ENCODE measurements at places on chromosomes 11 and 22.
A peak's percentile ranks its signal among the peaks of the same experiment; 100 is the strongest.

DNA sequence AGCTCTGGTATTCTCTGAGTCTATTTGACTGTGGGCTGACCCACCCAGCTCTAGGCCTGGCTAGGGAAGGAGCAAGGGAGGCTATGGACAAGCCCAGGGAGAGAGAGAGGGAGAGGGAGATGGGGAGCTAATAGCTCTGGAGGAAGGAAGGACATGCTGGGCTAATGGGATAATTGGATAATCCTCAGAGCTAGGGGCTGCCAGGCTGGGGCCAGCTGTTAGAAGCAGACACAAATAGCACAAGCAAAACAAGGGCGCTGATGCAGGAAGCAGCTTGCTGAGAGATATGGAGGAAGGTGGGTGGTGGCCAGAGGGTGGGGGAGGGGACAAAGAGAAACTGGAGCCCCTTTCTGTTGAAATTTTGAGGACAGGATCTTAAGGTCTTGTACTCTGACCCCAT is 23.2 kb downstream of the ADORA2A start:
- DNase-seq = no peak

DNA sequence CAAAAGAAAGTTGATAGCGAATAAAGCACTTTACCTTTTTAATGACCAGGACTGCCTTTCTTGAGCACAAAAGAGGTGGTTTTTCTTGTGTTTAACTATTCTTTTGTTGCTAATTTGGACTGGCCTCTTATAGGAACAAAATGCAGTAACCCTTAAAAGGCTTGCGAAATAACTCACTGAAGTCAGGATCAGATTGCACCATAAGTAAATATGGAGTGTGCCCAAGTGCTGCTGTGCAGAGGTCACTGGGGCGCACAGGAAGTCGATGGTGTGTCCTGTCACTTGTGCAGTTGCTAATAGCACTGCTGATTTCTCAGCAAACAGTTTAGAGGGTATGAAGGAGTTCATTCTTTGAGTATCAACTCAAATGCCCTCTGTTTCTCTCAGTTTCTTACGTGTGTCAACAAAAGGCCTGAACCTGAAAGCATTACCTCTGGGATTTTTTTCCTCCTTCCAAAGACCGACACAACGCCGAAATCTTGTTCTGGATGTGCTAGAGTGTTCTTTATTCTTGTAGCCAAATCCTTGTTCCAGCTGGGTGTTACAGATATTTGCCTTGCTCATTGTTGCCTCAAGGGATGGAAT is 71.3 kb downstream of the ATXN10 start:
- peak; percentile 75 for DNase-seq

GRCh38 chr22:20581503-20582170 is 74.2 kb downstream of the MED15 start:
- DNase-seq = no peak

DNA sequence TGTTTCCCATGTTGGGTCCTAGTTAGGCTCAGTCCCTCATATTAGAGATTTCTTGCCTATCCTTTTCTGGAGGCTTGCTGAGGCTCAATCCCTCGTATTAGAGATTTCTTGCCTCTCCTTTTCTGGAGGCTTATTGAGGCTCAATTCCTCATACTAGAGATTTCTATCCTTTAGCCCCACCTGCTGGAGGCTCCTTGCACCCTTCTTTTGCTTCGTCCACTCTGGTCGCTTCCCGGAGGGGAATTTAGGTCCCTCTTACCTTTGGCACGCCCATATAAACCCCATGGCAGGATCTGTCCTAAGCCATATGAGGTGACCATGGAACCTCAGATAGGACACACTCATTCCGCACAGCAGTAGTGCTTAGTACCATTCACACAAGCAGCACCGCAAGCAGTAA is 15.9 kb downstream of the CYP2D6 start:
- DNase-seq = peak; percentile 18

- no peak for DNase-seq
Observed at GRCh38 chr11:119389611-119390254, 8.2 kb upstream of the USP2 start.

GRCh38 chr22:22941831-22942510 is 54.4 kb downstream of the IGLL5 start:
- DNase-seq = no peak

DNA sequence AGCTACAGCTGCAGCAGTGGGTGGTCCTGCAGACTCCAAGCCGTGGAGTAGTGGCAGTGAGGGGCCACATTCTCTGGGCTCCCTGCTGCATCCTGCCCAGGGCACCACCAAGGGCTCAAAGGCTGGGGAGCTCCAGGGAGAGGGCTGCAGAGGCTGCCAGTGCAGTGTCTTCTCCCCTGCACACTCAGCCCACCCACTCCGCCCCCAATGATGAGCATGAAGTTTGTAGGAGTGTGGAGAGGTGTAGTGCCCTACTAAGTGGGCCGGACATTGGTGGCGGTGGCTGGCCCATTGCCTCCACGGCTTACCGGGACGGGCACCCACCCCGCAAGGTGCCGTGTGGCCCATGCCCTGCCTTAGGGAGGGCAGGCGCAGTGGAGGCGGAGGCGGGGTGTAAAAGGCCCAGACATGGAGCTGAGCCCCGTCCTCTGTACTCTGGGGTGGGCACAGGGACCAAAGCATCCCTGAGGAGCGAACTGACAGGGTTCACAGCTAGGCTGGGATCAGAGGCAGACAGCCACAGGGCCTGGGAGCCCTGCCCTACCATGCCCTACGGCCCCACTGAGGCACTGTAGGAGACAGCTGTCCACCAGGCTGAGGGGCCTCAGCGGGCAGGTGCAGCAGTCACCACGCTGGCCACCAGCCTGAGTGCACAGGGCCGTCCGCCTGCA is 18.9 kb downstream of the ARVCF start:
- DNase-seq = no peak

DNA sequence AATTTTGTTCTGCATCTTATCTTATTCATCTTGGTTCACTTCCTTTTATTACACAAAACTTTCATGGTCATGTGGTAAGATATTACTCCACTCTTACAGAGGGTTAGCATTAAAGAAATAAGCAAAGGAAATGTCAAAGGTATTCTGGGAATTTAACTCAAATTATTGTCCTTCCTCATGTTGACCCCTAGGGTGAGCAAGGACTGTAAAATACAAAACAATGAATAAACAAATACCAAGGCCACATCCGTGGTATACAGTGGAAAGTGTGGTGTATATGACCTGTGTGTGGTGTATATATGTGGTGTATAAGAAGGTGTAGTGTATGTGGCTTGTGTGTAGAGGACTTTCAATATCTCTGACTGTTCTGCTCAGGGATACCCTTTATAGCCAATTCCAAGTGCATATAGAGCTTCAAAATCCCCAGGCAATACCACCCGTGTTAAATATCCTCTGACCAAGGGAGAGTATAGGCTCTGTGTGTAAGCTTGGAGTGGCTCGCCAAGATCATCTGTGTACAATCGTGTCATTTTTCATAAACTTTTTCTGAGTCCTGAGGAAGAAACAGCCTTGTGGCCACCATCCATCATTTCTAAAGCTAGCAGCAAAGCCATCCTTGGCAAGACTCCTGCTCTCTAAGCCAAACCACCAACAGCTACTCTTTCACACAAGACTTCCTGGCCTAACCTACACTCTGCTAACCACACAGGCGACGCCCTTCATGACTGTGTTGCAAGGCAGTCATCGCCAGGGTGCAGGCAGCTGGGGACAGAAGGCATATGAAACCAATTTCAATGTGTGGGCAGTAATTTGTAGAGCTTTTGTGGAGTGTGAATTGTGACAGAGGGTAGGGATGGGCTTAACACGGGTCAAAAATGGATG is 548.0 kb downstream of the ETS1 start:
- DNase-seq = peak; percentile 95

DNA sequence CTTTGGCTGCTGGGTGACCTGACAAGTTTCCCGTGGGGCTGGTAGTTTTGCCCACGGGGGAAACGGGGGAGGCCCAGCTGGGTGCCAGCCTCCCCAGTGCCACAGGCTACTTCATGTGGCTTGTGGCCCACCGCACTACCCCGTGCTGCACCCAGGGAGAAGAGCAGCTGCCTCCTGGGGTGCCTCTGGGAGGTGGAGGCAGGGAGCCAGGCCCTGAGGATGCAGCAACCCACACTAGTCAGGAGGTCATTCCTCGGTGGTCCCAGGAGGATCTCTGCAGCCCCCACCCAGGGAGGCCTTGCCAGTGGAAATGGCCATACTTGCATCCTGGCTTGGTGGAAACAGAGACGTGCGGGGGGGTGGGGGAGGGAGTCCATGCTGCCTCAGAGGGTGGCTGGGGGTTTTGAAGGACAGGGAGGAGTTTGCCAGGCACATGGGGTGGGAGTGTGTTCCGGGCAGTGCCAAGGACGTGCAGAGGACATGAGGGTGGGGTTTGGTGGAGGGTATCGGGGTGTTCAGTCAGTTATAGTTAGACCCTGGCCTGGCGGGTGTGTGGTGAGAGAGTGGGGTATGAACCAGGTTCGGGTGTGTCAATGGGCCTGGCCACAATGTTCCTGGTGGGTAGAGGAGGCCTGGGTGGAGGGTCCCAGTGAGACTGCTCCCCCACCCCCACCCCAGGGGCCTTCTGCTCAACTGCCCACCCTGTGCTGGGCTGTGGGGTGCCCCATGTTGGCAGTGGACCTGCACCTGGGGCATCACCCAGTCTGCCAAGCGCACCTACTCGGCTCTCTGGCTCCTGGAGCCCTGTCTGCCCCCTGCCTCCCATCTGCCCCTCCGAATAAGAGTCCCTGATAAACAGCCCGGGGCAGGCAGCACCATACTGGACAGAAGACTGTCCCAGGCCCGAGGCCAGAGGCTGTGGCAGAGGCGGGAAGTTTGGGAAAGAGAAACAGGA is 3.8 kb downstream of the PIM3 start:
- no peak for DNase-seq

- DNase-seq = no peak
Observed at GRCh38 chr11:7514099-7514591, 346 bp downstream of the PPFIBP2 start.

DNA sequence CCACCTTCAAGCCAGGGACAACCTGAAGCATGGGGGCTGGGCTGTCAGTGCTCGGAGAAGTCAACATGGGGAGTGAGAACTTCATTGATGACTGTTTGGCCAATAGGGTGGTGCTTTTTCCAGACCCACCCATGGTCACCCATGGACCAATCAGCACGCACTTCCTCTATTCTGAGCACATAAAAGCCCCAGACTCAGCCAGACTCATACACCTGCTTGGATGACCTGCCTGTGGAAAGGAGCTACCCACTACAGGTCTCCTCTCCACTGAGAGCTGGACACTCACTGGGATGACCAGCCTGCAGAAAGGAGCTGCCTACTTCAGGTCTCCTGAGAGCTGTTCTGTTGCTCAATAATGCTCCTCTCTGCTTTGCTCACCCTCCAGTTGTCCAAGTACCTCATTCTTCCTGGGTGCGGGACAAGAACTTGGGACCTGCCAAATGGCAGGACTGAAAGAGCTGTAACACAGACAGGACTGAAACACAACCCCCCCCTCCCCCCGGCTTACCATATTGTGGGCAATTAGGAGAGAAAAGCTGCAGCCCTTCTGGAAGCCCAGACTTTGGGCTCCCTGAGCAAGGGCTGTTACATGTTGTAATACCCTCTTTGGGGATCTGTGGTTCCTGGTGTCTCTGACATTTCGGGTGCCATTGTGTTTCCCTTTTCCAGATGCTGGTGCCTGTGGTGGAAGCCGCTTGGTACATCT is 44.4 kb upstream of the WNT11 start:
- DNase-seq = no peak

- DNase-seq = no peak
Observed at GRCh38 chr11:69348414-69349235, 54.7 kb downstream of the MYEOV start.

DNA sequence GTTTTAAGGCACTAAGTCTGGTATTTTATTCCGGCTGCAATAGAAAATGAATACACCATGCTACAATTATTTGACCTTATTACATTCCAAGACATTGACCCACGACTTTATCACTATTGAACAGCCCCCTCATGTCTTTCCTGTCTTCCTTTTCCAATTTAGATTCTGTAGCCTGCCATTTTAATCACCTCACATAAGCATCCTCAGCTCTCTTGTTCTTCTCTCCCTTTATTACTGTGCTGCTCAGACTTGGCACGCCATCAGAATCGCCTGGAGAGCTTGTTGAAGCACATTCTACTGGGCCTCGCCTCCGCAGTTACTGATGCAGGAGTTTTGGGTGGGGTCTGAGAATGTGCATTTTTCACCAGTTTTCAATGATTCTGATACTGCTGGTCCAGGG is 38.7 kb upstream of the SWAP70 start:
- DNase-seq = no peak

DNA sequence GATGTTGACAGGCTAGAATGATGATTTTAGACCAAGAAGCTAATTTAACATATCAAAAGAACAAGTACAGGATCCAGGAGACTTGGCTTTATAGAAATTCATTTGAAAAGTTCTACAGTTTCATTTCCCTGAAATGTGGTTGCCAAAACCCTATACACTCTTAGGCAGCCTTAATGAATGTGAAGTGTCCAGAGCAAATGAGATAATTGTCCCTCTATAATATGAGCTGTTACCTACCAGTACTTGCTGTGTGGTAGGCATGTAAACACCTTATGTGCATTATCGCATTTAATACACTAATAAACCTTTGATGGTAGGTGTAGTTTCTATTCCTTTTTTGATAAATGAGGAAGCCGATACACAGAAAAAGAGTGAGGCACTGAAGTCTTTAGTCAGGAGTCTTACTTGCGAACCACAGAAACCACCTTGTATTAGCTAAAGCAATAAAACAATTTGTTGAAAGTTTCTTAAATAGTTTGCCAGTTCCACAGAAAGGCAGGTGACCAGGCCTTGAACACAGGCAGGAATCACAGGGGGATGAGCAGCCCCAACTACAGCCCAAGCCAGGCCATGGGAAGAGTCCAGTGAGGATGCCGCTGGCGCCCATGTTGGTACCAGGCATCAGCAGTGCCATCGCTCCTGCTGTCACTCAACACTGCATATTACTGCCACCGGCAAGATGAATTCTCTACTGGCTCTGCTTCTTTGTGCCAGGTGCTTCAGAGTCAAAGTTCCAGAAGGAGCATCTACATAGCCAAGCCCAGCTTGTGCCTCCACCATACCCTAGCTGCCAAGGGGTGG is 81.7 kb downstream of the SWAP70 start:
- DNase-seq = no peak

DNA sequence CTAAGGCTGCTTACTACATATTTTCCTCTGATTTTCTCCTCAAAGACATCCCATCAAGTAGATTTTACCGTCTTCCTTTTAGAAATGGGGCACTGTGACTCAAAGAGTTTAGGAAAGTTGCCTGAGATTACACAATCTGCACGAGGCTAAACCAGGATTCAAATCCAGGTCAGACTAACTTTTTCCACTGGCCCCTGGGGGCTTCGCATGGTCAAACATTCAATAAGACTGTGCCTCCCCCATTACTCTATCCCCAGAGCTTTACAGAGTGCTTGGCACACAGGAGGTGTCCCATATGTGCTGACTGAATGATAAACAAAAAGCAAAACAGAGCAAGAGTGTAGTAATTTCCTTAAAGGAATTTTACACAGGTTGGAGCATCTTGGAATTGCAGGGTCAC is 118.1 kb upstream of the TEAD1 start:
- DNase-seq = peak; percentile 45

DNA sequence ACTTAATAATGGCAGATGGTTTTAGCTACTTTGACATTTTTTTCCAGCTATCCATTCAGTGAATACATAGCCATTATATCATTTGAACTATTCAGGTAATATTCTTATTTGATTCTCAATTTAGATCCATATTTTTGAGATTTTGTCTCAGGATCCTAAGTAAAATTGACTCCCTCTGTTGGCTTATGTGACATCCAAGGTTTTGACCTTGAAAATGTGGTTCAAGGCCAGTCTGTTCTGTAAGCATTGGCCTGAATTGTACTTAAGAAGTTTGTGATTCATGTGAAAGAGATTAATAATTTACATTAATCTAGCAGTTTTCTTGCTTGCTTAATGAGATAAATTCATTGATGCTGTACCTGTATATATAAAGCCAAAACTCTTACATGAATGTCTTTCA is 1.6 kb upstream of the SLC17A6 start:
- no peak for DNase-seq
